ENCODE measurements at places on chromosomes 12 and 14.

DNA sequence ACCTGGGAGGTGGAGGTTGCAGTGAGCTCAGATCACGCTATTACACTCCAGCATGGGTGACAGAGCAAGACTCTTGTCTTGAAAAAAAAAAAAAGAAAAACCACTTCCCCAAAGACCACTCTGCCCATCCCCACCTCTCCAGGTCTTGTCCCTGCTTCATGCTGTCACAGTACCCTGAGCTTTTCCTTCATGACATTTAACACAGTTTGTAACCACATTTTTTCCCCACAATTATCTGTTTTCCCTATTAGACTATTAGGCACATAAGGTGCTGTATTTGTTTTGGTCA is 6.9 kb downstream of the HECTD1 start:
- no peak for DNase-seq

DNA sequence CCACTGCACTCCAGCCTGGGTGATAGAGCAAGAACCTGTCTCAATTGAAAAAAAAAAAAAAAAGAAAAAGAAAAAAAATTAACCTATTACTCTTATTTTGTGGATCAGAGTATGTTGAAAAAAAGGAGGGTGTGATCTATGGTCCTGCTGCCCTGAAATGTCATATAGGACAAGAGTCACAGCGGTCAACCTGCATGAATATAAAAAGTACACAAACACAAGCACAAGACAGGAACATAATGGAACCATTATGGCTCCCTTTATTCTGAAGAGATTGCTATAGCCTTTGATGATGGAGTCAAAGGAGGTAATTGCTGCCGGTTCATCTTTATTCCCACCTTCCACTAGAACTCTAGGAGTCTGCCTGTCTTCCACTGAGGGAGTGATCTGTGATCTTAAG is 96.9 kb downstream of the NTN4 start:
- DNase-seq, result no peak

- DNase-seq, result no peak
These were observed 112.2 kb downstream of the SLC16A7 start for GRCh38 chr12:59708064-59708463.

- DNase-seq, result no peak
These were observed 794 bp downstream of the HOXC13 start for GRCh38 chr12:53939141-53940108.

- no peak for DNase-seq
These were observed 299.1 kb upstream of the AMIGO2 start for GRCh38 chr12:47378907-47379306.

DNA sequence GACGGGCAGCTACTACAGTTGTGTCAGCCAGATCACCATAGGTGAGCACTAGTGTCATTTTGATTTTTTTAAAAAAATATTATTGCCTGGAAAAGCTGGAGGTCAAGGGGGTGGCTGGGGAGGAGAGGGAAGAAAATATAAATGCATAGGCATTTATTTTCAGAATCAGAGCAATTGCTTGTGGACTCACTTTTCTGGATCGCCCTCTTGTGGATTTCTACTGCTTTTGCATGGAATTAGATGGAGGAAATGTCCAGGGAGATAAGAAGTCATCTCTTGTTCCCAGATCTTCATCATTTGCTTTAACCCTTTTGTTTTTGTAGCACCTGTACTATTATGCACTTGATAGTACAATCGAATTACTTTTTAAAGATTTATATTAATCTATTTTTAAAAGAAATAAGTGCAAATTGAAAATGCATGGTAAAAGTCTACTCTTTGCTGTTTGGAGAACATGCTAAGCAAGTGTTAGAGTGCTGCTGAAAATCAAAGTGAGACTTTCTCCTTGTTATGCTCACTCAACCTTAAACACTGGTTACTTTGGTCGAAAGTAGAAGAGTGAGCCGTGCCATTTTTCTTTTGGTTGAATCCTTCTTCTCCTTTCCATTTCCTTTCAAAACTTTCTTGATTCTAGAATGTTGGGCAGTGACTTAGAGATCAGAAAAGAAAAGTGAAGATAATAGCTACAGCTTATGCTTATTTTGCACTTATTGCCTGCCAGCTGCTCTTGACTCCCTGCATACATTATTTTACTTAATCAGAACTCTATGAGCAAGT is 60.6 kb upstream of the ANO4 start:
- no peak for DNase-seq

DNA sequence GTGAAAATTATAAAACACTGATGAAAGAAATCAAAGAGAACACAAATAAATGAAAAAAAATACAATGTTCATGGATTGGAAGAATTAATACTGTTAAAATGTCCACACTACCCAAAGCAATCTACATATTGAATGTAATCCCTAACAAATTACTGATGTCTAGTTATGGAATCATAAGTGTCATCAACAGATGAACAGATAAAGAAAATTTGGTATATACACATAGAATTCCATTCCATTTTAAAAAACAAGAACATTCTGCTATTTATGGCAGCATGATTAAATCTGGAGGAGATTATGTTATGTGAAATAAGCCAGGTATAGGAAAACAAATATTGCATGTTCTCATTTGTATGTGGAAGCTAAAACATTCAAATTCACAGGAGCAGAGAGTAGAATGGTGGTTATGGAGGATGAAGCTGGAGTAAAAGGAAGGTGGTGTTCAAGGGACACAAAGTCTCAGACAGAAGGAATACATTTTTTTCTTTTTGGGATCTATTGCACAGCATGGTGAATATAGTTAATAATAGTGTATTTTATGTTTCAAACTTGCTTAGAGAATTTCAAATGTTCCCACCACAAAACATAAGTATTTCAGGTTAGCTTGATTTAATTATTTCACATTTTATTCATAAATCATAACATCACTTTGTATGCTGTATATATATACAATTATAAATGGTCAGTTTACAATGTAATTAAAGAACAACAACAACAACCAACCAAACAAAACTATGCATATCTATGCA is 28.5 kb downstream of the A2M start:
- DNase-seq, result no peak

DNA sequence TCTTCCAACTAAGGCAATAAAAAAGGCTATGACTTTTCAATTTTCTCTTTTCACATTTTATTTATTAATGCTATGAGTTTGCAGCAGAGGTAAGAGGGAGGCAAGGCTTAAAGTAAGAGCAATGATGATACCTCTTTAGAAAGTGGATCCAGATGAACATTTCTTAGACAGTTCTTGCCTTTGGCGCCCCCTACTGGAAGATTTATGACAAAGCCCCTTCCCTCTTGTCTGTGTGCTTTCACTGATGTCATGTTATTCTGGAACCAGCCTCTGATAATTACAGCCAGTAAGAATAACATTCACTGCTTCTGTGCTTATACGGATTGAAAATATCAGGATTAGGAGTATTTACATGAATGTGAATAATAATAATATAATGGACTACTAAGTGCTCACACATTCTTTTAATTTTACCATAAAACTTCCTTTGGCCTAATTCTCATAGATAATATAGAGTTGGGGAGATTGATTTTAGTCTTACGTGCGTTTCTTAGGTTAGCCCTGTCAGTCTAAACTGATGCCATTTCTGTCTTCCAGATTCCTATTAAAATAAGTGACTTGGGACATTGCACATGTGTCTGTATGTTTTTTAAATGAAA is 1929.9 kb upstream of the SEL1L start:
- DNase-seq, result peak; percentile 10

DNA sequence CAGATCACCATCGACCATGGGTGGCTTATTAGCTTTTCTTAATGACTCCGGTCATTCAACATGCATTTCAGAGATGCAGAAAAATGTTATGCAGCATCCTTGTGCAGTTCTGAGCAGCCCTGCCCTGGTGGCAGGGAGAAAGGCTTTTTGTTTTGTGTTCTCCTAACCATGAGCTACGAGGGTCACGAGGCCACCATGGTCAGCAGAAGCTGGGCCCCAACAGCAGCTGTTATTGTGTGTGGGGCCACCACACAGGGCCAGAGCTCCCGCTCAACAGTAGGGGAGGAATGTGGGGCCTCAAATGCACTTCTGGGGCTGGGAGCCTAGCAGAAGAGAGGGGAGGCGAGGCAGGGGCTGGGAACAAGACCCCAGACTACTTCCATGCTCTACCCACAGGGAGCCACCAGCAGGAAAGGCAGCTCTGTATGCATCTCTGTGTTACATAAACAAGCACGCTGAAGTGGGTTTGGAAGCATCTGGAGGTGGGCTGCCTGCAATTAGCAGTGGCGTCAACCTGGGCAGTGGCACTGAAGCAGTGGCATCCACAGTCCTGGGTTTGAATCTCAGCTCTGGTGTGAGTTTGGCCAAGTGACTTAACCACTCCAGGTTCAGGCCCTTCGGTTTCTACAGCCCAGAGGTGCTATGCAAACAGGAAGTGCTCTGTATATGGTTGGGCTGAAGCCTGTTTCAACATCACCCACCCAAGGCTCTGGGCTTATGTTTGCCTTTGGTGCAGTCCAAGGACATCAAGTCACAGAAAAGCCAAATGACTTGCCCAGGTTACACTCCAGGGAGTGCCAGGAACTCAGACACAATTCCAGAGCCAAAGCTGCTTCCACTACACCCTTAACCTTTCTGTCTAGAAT is 16.3 kb downstream of the GLTP start:
- DNase-seq, result no peak

DNA sequence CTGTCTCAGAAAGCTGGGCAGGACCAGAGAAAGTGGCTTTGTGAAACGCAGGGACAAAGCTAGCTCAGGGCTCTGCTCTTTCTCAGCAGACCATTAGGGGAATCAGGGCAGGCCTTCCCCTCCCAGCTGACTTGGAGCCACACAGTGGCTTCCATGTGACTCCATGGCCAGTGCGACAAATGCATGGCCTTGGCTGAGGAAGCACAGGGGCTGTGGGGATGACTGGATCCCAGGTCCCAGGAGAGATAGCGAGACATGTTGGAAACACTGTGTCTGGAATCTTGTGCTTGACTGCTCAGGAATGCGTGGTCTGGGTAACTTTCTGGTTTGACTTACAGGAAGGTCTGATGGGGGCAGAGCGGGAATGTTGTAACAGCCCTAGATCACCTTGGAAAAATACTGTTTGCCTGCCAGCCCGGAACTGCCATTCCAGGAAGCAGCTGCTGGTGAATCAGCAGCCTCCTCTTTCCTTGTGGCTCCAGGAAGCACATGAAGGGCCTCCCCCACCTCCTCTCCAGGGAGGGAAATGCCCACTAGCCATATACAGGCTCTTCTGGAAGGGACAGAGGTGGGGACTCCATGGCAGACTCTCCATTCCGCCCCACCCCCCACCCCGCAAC is 133.5 kb upstream of the HIF1A start:
- DNase-seq, result no peak

DNA sequence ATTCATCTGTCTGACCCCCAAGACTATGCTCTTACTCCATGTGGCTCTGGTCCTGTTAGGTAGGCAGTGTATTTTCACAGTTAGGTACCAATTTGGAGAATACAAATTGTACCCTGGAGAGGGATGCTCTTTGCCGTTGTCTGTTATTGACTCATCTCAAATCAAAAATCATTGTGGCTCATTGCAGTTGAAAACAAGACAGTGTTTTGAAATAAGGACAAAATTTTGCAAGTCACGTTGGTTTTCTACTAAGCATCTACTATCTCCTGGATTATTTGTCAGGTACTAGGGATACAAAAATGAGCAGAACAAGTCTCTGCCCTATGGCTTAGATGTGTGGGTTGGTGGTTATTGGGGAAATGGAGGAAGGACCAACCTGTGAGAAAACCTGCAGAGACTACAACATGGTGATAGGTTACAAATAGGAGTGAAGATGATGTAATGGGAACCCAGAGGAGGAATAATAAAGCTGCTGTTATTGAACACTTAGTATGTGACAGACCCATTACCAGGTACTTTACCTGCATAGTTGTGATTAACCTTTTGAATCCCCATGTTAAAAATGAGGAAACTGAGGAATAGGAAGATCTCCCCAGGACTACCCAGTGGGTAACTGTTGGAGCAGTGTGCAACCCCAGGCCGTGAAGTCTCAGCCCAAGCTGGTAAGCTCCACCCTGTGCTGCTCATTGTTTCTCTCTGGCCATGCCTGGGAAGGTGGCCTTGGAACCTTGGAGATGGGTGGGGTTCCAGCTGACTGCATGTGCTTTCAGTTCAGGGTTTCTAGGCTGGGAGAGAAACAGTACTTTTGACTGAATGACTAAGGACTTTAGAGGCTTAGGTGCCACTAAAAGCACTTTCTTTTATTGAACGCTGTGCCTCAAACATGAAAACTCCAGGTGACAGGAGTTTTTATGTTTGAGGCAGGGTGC is 72.9 kb upstream of the SRSF5 start:
- DNase-seq, result no peak

- peak; percentile 70 for DNase-seq
These were observed 383 bp upstream of the GLI1 start for GRCh38 chr12:57459055-57459749.

GRCh38 chr12:54134850-54135249 is 53.9 kb downstream of the SMUG1 start:
- DNase-seq, result no peak

GRCh38 chr14:83312511-83312910 is 1778.9 kb upstream of the SEL1L start:
- no peak for DNase-seq

DNA sequence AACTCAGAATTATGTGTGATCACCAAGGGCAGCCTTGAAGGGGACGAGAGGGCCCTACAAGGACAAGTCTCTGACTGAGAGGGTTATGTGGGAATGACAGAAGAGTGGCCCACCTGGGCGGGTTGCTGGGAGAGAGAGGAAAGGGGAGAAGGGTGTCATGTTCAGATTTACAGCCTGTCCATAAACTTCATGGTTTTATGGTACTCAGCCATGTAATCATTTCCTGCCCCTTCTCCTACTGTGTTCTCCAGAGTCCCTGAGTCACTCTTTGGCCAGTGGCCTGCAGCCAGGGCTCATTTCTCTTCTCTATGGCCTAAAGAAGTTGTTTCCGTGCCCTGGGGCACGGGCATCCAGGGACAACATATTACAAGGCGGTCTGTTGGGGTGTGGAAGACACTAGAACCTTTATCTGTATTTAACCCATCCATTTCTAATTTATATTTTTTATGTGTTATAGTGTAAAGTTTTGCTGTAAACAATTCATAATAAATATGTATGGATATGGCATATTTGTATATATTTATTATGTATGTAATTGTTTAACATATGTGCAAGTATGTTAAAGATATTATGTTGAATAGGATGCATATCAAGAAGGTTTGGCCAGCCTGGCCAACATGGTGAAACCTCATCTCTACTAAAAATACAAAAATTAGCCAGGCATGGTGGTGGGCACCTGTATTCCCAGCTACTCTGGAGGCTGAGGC is 26.9 kb downstream of the DDX47 start:
- DNase-seq, result no peak

DNA sequence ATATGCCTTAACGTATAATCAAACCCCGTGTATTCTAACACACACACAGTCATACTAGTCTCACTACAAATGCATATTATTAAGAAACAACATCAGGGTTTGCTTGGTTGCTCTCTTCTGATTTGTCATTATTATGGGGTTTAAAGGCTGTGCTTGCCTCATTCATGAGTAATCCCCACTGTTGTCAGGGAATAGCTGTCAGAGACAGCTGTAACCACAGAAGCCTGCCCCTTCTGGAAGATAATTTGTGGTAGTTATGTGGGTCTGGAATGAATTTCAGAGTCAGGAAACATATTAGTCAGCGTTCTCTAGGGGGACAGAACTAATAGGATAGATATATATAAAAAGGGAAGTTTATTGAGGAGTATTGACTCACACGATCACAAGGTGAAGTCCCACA is 456.9 kb upstream of the TMEM132C start:
- DNase-seq, result no peak

Measured in NCI-H2081 treated with DMSO at 0.1 percent for 48 hours (cell line).